NCI-H1105 (cell line): ENCODE measurements at places on chromosomes 3 and 15.

- DNase-seq = no peak
Measured at GRCh38 chr15:94322141-94322540, 90.8 kb downstream of the MCTP2 start.

GRCh38 chr3:96259-96658 lies 100.3 kb upstream of the CHL1 start:
- DNase-seq = no peak

GRCh38 chr3:168659015-168659414 lies 563.3 kb upstream of the GOLIM4 start:
- DNase-seq = no peak

- no peak for DNase-seq
Measured at GRCh38 chr3:153069598-153070510, 92.2 kb upstream of the RAP2B start.

GRCh38 chr3:4310971-4311370 lies 7.8 kb downstream of the SETMAR start:
- DNase-seq = no peak

GRCh38 chr3:66041116-66041515 lies 2.4 kb upstream of the MAGI1 start:
- DNase-seq = no peak

GRCh38 chr3:10804183-10804648 lies 11.8 kb upstream of the SLC6A11 start:
- no peak for DNase-seq

DNA sequence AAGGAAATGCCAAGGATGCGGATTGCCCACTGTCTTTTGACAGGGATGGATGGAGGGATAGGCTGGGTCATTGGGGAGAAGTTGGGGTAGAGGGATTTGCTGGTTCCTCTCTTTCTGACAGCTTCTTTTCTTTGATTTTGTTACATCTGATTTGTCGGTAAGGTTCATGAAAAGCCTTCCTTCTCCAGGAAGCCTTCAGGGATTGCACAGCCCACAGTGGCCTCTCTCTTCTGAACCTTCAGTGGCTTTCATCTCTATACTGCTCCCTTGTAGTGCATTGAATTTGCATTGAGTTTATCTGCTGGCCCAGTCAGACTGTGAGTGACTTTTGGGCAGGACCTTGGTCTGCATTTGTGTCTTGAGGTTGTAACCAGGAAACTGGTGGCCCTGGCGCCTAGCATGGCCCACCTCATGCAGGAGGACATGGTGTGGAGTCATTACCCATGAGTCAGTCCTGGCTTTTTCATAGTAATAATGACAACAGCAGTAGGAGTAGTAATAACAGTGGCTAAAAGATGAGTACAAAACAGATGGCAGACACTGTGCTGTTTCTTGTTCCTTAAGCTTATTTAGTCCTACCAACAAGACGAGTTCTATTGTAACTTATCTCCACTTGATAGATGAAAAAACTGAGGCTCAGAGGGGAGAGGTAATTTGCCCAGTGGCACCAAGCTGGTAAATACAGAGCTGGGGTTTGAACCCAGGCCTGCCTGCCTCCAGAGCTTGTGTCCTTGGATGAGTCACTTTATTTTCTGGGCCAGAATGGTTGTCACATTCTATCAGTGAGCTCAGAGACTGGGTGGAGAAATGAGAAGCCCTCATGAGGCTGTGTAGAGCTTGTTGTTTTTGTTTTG lies 28.4 kb downstream of the SMAD6 start:
- no peak for DNase-seq

- DNase-seq = no peak
Measured at GRCh38 chr3:124632566-124633140, 97.6 kb upstream of the UMPS start.

DNA sequence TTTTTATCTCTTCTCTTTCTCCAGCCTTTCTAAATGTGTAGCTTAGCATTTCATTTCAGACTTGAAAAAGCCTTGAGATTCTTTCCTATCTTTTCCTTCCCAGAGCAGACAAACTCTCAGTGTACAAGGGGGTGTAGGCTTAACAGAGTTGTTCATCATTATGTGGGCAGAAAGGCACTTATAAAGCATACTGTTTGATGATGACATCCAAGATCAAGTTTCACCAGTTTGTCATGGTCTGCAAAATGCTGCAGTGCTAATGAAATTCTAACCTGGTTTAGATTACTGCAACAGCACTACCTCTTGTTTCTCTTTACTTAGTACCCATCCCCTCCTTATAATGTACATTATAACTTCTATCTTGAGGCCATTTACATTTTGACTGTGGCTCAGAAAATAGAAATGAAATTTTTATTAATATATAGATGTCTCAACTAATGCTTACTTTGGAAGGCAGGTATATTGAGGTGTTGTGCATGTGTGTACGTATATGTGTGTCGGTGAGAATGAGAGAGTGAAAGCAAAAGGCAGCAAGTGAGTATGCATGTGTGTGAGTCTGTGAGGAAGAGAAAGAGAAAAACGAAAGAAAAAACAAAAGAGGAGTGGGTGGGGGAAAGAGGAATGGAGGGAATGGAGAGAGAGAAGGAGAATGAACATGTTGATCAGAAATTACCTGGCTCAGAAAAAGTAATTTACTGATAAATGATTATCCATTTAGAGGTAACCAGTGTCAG lies 1043.6 kb downstream of the TUSC7 start:
- DNase-seq = no peak

GRCh38 chr3:128488991-128489673 lies 3.9 kb downstream of the GATA2 start:
- peak; percentile 80 for DNase-seq

DNA sequence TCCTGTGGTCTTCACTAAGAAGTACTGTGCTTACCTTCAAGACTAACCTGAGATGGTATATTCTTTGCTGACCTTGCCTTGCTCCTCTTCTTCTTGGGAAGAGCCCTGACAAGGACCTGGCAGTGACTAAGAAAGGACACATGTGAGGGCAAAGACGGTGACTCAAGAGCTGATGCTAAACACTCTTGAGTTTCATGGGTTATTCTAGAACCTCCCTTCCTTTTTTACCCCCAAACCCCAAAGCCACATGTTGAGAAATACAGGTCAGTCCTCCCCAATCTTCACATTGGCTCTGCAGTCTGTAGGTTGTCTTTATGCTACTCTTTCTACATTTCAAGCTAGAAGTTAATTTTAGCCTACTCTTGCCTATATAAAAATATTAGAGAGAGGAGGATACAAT lies 200.6 kb downstream of the SEMA6D start:
- DNase-seq = no peak

DNA sequence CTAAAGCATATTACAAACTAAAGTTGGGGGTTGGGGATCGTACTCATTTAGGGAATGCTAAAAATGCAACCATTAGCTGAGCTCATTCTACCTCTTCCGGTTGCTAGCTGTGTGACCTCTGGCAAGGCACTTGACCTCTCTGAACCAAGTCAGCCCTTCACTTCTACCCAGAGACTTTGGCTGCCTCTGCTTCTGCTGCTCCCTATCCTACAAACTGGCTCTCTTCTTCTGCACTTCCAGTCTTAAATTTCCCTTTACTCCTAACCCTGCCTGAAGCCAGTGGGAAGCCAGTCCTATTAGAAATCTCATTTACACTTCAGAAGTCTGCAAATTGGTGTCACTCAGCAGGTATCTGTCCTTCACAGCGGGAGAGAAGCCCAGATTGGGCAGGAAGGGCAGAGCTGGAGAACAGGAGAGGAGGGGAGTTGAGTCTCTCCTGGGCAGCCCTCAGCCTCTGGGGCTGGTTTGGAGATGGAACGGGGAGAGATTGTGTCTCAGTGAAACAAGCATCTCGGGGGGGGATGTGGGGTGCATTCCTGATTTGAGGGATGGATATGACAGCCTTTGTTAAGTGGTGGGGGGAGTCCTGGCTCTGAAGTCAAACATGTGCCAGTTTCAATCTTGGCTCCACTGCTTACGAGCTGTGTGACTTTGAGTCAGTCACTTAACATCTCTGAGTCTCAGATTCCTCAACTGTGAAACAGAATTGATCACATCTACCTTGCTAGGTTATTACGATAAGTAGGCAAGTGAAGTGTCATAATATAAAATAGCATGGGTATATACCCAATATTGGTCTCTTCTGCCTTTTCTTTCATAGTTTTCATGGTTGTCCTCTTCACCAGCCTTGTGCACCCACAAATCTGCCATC lies 7.8 kb upstream of the AEN start:
- DNase-seq = no peak

GRCh38 chr3:31522152-31522551 lies 10.6 kb upstream of the STT3B start:
- no peak for DNase-seq

DNA sequence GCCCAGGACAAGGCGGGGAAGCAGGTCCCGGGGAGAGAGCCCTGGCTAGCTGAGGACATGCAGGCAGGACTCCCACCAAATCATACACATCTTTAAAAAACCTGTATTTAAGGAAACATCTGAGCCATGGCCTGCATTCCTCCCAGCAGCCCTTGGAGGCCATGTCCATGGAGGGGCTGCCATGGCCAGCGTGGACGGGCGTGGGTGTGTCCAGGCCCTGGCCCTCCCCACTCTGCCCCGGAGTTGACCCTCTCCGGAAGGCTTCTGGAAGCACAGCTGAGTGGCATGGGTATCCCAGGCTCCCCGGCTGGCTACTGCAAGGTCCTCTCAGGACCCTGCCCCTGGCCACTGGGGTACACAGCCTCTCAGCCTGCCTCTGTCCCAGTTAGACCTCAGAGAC lies 149.8 kb downstream of the NSMCE3 start:
- no peak for DNase-seq

DNA sequence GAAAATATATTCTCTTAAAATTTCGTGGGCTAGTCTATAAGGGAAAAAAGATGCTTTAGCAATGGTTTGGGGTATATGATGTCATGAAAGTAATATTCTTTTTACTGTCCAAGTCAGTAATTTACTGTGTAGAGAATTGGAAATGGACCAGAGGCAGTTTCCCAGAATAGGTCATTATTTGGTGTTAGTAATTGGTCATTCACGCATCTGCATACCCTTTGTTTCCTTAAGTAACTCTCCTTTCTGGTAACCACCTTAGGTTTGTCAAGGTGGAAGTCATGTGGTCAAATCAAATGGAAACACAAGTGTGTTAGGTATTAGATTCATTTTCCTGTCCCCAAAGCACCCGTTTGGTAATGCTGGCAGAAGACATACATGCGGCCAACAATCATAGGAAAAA lies 23.9 kb downstream of the FBXO22 start:
- DNase-seq = no peak

- peak; percentile 58 for DNase-seq
Measured at GRCh38 chr3:184717399-184717983, 5.6 kb upstream of the MAGEF1 start.

- DNase-seq = no peak
Measured at GRCh38 chr15:51379390-51379789, 37.9 kb downstream of the GLDN start.

DNA sequence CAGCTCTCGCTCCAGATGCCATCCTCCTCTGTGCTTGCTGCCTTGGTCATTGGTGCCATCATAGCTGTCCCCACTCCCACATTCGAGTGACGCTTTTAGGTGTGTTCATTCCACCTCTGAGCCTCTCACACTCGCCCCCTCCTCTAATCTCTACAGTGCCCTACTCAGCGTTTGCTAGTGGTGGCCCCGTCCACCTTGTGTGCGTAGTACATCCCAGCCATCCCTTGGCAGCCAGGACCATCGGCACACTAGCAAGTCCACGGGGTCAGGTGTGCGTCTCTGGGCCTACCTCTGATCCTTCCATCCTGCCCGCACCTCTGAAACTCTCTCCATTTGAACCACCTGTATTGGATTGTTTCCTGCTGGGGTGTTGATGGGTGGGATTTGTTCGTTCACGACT lies 54.2 kb upstream of the RGMA start:
- no peak for DNase-seq

GRCh38 chr3:165523801-165524200 lies 313.4 kb downstream of the BCHE start:
- no peak for DNase-seq

DNA sequence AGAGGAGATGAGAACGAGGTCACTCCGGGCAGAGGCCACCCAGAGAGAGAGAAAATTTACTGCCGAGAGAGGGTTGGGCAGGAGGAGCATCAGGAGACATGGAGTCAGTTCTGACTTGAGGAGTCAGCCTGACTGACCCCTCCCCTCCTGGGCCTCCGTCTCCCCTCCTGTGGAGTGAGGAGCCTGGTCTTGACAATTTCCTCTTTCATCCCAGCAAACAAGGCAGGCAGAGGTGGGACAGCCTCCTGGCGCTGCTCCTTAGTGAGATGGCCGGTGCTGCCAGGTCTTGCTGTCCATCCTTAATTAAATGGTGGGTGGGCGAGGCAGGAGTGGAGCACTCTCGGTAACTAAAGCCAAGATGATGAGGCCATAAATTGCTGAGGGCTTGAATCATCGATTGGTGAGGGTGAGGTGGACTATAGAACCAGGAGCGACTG lies 60.6 kb downstream of the CYP11A1 start:
- no peak for DNase-seq

GRCh38 chr3:78757731-78758130 lies 1010.1 kb downstream of the ROBO1 start:
- DNase-seq = no peak

- DNase-seq = no peak
Measured at GRCh38 chr15:90142216-90143165, 40.2 kb upstream of the IDH2 start.

GRCh38 chr3:23303601-23304217 lies 100.6 kb downstream of the UBE2E2 start:
- no peak for DNase-seq

GRCh38 chr3:113574213-113574612 lies 41.9 kb downstream of the SIDT1 start:
- no peak for DNase-seq

GRCh38 chr15:25664761-25665160 lies 198.4 kb downstream of the ATP10A start:
- no peak for DNase-seq

DNA sequence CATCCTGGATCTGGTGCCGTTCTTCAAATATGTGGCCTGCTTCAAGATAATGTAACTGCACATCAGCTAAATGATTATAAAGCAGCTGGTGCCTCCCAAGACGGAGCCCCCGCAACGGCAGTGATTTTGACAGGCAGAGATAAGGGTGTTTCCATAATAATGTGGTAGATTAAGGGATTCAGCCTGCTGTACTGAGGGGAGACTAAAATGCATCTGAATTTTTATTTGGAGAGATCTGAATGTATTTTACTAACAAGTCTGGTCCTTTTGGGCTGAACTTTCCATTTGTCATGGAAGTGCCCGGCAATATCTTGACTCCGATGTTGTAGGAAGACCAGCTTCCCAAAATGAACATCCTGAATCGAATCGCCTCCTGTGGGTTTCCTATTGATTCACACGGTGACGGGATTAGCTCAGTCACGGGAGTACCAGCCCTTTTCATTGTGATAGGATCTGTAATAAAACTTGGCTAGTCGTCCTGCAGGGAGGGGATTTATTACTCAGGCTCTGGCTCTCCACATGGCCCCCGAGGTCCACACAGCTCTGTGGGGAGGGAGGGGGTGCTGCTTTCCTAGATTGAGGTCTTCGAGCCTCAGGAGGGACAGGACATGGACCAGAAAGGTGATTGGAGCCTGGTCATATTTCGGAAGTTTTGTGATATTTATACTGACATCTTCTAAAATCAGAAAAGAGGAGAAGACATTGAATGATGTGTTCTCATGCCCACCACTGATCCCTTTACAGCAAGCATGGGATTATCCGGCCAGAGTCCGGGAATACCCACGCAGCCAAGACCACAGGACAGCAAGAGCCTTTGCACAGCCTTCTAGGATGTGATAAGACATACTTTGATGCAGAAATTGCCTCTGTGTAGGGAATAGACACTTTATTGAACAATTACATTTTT lies 2.5 kb upstream of the PCSK6 start:
- DNase-seq = no peak

GRCh38 chr3:71652781-71653413 lies 69.4 kb upstream of the FOXP1 start:
- DNase-seq = no peak

- no peak for DNase-seq
Measured at GRCh38 chr3:78905700-78906099, 862.1 kb downstream of the ROBO1 start.

- DNase-seq = no peak
Measured at GRCh38 chr3:122660297-122660974, 20.2 kb upstream of the PARP14 start.
